Fibroblast of skin of scalp (primary cell): ENCODE measurements at places on chromosomes 6 and 20.

DNA sequence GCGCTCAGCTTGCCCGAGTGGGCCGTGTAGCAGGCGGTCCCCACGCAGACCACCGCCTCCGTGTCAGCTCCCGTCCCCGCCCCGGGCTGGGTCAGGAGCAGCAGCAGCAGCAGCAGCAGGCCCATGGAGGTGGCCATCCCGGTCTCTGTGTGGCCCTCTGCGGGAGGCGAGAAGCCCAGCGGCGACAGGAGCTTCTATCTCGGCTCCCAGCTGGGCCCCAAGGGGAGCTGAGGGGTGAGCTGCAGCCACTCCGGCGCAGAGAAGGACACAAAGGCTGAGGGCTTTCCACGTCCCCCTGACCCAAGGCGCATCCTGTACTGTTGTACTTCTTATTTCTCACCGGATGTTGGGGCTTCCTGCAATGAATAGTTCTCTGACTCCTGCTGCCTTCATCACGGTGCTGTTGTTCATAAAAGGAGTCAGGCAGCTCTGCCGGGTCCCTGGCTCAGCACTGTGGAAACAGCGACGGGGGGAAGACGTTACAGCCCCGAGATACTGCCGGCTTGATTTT is at the start of gene CD93:
CD93 (minus strand) TSS at position 269 of the 511 bp plus-strand sequence; CDS start at position 137, 132 bp downstream.
- DNase-seq: peak; percentile 41

- DNase-seq: peak; percentile 19
These were observed 4.1 kb downstream of the SH3BGRL2 start for GRCh38 chr6:79635232-79635543.

DNA sequence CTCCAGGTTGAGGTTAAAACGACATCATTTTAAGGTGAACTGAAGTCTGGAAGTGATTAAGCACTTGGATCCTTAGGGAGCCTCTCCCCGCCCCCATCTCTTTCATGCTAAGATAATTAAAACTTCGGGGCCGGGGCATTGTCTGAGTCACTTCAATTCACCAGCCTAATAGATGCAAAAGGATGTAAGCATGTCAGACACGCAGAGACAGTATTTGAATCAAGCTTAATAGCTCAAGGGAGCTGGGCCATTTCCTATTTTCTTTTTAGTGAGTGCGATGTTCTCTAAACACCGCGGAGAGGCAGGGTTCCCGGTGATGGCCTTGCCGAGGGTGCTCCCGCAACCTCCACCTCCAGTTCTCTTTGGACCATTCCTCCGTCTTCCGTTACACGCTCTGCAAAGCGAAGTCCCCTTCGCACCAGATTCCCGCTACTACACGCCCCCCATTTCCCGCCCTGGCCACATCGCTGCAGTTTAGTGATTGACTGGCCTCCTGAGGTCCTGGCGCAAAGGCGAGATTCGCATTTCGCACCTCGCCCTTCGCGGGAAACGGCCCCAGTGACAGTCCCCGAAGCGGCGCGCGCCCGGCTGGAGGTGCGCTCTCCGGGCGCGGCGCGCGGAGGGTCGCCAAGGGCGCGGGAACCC is 516 bp upstream of the IRF4 start:
- DNase-seq: peak; percentile 31

GRCh38 chr6:148736774-148737412 is 9.9 kb upstream of the UST start:
- DNase-seq: no peak

- DNase-seq: no peak
These were observed 1444.3 kb upstream of the ADGRB3 start for GRCh38 chr6:67190733-67191132.

- DNase-seq: no peak
These were observed 22.8 kb downstream of the SAMD5 start for GRCh38 chr6:147531321-147531720.

DNA sequence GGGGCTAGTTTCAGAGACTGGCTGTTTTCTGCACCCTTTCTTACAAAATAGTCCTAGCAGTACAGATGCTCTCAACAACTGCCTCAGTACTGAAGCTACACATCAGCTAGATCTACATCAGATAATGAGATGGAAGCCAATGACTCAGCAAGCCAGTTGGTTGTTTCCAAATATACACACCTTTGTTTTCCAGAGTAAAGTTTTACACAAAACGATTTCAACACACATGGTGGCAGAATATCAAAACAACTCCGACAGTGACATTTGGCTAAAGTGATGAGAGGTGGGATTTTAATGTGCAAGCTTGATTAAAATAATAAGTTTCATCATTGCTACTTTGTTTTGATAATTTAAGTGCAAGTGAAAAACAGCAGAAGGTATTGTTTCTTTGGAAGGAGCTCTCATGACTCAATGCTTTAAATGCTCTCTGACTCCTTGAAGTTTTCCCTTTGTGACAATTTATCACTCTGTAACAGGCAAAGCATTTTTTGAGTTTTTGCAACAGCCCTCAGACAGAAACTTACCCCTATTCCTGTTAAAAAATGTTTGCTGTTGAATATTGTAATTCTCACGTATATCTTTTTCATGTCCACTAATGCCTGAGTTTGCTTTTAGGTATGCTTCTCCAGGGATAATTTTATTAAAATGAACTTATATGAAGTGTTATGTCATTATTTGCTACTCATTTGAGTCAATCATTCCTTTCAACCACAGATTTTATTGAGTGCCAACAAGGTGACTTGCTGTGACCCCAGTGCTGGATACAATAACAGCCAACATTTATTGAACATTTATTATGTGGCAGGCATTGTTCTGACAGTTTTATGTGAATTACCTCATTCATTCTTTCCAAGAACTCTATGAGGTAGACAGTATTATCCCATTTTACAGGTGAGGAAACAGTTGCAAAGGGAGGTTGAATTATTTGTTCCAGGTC is 882.0 kb downstream of the TFAP2A start:
- no peak for DNase-seq

DNA sequence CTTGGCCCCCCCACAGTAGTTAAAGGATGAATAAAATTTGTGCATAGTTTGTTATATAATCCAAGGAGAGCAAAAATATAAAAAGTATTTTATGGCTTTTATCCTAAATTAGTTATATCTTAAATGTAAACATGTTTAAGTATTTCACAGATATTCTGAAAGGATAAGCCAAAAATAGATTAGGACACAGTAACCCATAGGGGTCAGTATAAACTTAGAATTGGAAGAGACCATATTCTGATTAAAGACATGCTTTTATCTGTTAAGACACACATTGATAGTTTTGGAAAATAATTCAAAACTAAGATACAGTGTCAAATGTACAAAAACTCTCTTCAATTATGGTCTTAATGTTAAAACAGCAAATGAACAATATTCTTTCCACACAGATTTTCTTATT is 4.5 kb upstream of the SERINC1 start:
- peak; percentile 34 for DNase-seq

DNA sequence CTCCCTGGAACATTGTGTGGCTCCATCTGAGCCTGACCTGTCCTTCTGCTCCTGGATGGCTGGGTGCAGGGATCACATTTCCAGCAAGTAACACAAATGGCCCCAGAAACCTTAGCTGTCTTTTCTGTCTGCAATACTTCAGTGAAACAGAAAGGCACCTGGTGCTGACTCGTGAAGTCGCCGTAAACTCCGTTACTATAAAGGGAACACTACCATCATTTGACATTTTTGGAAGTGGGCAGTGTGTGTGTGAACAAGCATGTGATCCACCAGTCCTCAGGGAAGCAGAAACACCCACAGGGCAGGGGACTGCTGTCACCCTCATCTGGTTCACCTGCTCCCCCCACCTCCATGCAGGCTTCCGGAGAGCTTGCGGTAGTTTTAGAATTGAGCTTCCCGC is 23.9 kb downstream of the SERPINB6 start:
- DNase-seq: no peak

- DNase-seq: peak; percentile 55
These were observed 1.5 kb downstream of the COL21A1 start for GRCh38 chr6:56245903-56246351.
